ENCODE measurements at places on chromosomes 6 and 20.

DNA sequence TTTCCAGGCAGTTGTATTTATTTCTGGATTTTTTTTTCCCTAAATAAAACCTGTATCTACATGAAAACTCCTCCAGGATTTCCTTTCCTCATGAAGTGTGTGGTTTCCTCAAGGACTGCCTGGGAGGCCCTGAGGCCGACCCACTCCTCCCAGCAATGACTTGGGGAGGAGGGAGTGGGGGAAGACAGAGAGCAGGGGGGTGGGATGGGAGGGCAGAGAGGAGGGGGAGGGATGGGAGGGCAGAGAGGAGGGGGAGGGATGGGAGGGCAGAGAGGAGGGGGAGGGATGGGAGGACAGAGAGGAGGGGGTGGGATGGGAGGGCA lies 161.8 kb upstream of the AGPAT4 start:
- no peak for DNase-seq

DNA sequence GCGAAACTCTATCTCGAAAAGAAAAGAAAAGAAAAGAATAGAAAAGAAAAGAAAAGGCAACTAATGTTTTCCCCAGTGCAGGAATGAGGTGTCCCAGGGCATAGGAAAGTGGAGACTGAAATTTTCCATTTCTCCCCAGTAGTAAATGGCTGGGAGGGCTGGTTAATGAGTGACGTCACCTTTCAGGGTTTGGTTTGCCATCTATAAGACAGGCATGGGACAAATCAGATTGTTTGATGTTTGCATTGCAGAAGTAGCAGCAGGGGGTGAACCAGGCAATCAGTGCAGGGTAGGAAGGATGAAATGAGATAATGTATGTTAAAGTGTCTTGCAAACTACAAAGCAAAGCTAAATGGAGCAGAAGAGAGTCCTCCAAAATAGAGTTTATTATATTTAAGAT lies 533.4 kb downstream of the PKHD1 start:
- no peak for DNase-seq

DNA sequence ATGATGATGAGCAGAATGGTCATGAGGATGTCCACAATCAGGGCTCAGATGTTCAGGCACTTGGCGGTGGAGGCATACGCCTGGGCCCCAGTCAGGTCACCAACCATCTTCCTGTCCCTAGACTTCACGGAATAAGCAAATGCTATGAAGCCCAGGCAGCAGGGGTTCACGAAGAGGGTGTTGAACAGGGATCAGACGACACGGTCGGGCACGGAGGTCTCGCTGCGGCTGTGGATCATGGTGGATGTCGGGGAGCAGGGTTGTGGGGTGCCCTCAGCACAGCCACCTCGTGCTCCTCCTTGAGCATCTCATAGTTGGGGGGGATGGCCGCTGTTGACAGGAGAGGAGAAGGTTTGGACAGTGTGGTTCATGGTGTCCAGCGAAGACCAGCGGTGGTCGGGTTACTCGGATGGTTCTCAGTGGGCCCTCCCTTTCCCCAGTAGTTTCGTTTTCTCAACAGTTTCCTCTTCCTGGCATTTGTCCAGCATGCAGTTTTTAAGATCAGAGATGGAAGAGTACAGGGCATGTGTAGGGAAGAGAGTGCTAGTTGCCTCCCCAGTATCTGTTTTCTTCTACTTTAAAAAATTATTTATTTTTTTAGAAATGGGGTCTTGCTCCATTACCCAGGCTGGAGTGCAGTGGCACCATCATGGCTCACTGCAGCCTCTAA lies 20.3 kb upstream of the SPDEF start:
- no peak for DNase-seq

DNA sequence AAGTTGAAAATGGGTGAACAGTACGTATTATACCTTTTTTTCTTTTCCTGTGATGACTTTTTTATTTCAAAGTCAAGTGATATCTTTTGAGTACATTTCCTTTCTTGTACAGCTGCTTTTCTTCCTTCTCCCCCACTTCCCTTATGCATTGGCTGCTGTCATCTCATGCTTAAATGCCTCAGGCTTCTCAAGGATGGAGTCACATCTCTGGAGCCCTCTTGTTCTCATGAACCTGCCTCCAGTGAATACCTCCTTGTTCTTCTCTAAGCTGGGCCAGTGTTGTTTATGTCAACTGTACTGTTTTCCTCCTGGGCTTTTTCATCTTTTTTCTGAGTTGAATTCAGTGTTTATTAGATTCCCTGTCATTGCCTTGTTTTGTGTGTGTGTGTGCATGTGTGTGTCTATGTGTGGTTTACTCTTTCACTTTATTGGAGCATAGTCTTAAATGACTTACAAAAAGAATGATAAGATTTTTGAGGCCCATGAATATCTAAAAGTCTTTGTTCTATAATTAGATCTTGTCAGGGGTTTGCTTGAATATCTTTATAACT lies 23.6 kb downstream of the STXBP5 start:
- no peak for DNase-seq

Data from fibroblast of skin of left quadriceps (primary cell).